Activated CD4-positive, alpha-beta memory T cell treated with anti-CD3 and anti-CD28 coated beads for 36 hours (primary cell): ENCODE measurements at places on chromosomes 13 and 19. TPM values are rescaled to one million over a fixed set of nuclear protein-coding genes. Genes with fewer than 3 reads are reported as not detected.
A peak's percentile ranks its signal among the peaks of the same experiment; 100 is the strongest.

TEX29 gene
- total RNA-seq: 0.43 TPM

DNA sequence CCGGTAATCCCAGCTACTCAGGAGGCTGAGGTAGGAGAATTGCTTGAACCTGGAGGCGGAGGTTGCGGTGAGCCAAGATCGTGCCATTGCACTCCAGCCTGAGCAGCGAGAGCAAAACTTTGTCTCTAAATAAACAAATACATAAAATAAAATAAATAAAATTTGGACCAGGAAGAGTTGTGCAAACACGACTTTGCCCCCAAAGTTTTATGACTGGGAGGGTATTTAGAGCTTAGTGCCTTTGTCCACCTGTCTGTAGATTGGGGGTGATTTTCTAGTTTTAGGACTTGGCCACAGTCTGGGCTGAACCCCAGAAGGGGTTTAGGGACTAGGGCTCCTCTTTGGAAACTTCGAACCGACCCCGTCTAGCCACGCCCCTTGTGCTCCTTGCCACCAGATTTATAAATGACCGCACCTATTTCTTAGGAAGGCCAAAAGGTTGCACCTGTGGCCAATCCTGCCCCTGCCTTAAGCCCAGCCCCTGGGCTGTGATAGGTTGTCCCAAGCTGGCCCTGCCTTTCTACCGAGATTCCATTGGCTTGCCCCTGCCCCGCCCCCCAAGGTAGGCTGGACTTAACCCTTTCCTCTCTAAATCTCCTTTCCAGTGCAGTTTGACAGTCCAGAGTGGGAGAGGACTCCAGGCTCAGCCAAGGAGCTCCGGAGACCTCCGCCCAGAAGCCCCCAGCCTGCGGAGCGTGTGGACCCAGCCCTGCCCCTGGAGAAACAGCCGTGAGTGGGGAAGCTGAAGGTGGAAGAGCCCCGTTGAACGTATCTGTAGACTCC lies 5.3 kb downstream of the SHD start:
- H3K4me3 ChIP-seq: no peak overlapping the region
- peaks cover 17% of the 10 kb centered on the region for H3K27me3 ChIP-seq
- H3K27ac ChIP-seq: no peak overlapping the region
- DNase-seq: no peak
- H3K4me1 ChIP-seq: peaks cover 3% of the 10 kb centered on the region

SLAIN1 gene
- total RNA-seq: 25.8 TPM

GRCh38 chr19:34224996-34225658 lies 29.2 kb upstream of the GARRE1 start:
- H3K27me3 ChIP-seq: no peaks in the 10 kb centered on the region
- peaks cover 73% of the 10 kb centered on the region for H3K36me3 ChIP-seq
- peaks cover 43% of the 10 kb centered on the region for H3K4me1 ChIP-seq
- H3K27ac ChIP-seq: peak overlapping the region; percentile 59
- no peak overlapping the region for H3K4me3 ChIP-seq

KRTDAP gene
- not detected for total RNA-seq

GRCh38 chr19:34120846-34121639 lies 51.3 kb upstream of the LSM14A start:
- no peaks in the 10 kb centered on the region for H3K36me3 ChIP-seq
- peak; percentile 73 for DNase-seq
- H3K4me1 ChIP-seq: peaks cover 13% of the 10 kb centered on the region
- no peak overlapping the region for H3K27ac ChIP-seq
- no peak overlapping the region for H3K4me3 ChIP-seq

- peaks cover 5% of the 10 kb centered on the region for H3K4me1 ChIP-seq
- no peak for DNase-seq
- no peaks in the 10 kb centered on the region for H3K36me3 ChIP-seq
- no peak overlapping the region for H3K4me3 ChIP-seq
- H3K27me3 ChIP-seq: no peaks in the 10 kb centered on the region
Observed at GRCh38 chr13:65264066-65264465, 1966.1 kb downstream of the PCDH9 start.

DNA sequence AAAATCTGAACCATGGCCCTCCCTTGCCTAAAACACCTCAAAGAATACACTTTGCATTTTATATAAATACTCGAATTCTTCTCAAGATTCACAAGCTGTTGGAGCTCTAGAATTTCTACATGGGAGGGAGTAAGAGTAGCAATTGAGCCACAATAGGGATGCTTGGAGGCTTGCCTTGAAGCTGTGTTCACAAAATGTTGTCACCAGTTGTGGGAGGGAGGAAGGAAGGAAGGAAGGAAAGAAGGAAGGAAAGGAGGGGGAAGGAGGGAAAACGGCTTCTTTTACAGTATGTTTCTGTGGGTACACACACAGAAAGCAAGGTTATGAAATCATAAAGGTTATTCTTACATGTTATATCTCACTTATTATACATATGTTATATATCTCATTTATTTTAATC lies 128.6 kb upstream of the PEG3 start:
- no peak overlapping the region for H3K27ac ChIP-seq
- peaks cover 5% of the 10 kb centered on the region for H3K36me3 ChIP-seq
- H3K4me1 ChIP-seq: no peaks in the 10 kb centered on the region
- H3K4me3 ChIP-seq: no peak overlapping the region

GRCh38 chr19:46601318-46602224 lies at the start of gene CALM3:
TSS of gene CALM3 (plus strand) at chr19:46601330. CDS start at chr19:46601435, 105 bp downstream.
- no peaks in the 10 kb centered on the region for H3K27me3 ChIP-seq
- peak within 1 kb of the TSS; percentile 100 for H3K27ac ChIP-seq
- DNase-seq: peak; percentile 39

GRCh38 chr19:50327461-50328223 lies 1.5 kb downstream of the KCNC3 start:
- DNase-seq: no peak
- H3K27me3 ChIP-seq: peaks cover 41% of the 10 kb centered on the region
- H3K27ac ChIP-seq: peak overlapping the region; percentile 16
- H3K4me3 ChIP-seq: peak overlapping the region; percentile 60

DNA sequence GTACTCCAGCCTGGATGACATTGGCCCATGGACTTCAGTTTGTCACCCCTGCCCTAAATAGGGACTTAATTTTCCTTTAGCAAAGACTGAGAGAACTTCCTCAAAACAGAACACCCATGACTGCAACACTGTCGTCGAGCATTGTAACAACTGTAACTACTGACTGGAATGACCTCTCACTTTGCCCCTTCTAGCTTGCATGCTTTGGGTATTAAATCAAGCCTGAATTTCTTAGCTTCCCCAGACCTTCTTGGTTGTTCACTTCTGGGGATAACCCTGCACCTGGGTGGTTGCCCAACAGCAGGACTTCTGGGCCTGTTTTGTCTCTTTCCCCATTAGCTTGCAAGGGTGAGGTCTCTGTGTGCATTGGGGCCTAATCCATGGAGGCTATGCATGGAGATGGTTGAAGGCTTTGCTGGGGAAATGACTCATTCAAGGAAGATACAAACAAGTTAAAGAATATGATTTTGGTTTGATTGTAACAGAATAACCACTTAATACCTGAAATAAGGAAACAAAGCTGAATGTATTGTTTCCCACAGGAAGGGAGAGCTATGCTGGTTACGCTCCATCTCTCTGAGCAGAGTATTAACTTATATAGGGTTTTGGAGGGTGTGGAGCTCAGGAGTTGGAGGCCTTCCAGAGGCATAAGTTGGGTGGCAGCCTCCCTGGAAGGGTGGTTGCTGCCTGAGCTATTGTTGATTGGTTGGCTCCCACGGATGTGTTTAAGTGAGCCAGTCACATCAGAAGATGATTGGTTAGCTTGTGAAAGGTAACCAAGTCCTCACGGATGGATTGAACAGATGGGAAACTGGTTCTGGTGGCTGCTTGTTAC lies 34.7 kb upstream of the UBAC2 start:
- DNase-seq: no peak
- no peak overlapping the region for H3K4me3 ChIP-seq
- H3K27ac ChIP-seq: no peak overlapping the region
- H3K4me1 ChIP-seq: no peaks in the 10 kb centered on the region

KLK10 gene
- total RNA-seq: not detected

DNA sequence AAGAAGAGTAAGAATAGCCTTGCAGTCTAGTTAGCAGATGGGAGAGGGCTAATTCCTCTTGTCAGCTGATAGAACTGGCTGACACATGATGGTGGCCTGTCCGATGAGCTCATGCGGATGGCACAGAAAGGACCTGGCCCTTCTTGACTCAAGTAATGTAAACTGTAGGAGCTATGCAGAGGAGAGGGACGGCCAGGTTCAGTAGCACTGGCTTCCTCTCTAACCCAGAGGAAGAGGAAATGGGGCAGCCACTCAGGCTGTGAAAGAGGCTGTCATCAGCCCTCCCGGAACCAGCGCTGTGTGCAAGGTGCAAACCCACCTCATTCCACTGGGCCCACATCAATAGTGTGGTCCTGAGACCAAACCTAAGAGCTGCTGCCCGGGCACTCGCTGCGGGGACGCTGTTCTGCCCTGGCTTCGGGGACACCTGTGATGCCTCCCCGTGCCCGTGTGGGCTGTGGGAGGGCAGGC lies 30.8 kb upstream of the USE1 start:
- H3K4me1 ChIP-seq: peaks cover 19% of the 10 kb centered on the region
- H3K4me3 ChIP-seq: peak overlapping the region; percentile 70
- H3K27ac ChIP-seq: peak overlapping the region; percentile 89
- H3K27me3 ChIP-seq: no peaks in the 10 kb centered on the region

- no peak overlapping the region for H3K27ac ChIP-seq
- DNase-seq: peak; percentile 45
- peaks cover 10% of the 10 kb centered on the region for H3K4me1 ChIP-seq
- H3K27me3 ChIP-seq: no peaks in the 10 kb centered on the region
- no peak overlapping the region for H3K4me3 ChIP-seq
Observed at GRCh38 chr19:2391118-2391725, 31.2 kb downstream of the TMPRSS9 start.

GRCh38 chr13:34343413-34343940 lies 525.5 kb downstream of the RFC3 start:
- no peaks in the 10 kb centered on the region for H3K36me3 ChIP-seq
- no peaks in the 10 kb centered on the region for H3K4me1 ChIP-seq
- no peak for DNase-seq

ICAM4 gene
- total RNA-seq: 0.59 TPM

GRCh38 chr19:55459551-55459949 lies 1.9 kb downstream of the ISOC2 start:
- DNase-seq: no peak
- peaks cover 21% of the 10 kb centered on the region for H3K4me1 ChIP-seq

SPRED3 gene
- 6.0 TPM for total RNA-seq

SYNGR4 gene
- not detected for total RNA-seq

- no peaks in the 10 kb centered on the region for H3K36me3 ChIP-seq
- H3K4me3 ChIP-seq: peak overlapping the region; percentile 76
- no peak overlapping the region for H3K27ac ChIP-seq
- DNase-seq: no peak
Observed at GRCh38 chr19:7831452-7831851, 1.4 kb downstream of the EVI5L start.

GRCh38 chr13:21055016-21055415 lies 6.4 kb downstream of the LATS2 start:
- H3K27me3 ChIP-seq: peaks cover 15% of the 10 kb centered on the region
- no peaks in the 10 kb centered on the region for H3K36me3 ChIP-seq
- no peak overlapping the region for H3K4me3 ChIP-seq
- no peak for DNase-seq
- peaks cover 4% of the 10 kb centered on the region for H3K4me1 ChIP-seq
- no peak overlapping the region for H3K27ac ChIP-seq

GRCh38 chr19:4597975-4598671 lies 38.6 kb upstream of the SEMA6B start:
- H3K4me3 ChIP-seq: no peak overlapping the region
- peaks cover 40% of the 10 kb centered on the region for H3K27me3 ChIP-seq
- no peaks in the 10 kb centered on the region for H3K36me3 ChIP-seq
- DNase-seq: peak; percentile 63
- H3K4me1 ChIP-seq: peaks cover 11% of the 10 kb centered on the region
- no peak overlapping the region for H3K27ac ChIP-seq

- no peak overlapping the region for H3K4me3 ChIP-seq
- H3K4me1 ChIP-seq: peaks cover 23% of the 10 kb centered on the region
- no peak overlapping the region for H3K27ac ChIP-seq
- no peaks in the 10 kb centered on the region for H3K27me3 ChIP-seq
- no peak for DNase-seq
Observed at GRCh38 chr13:75771818-75772217, 135.7 kb downstream of the LMO7 start.

- H3K27ac ChIP-seq: no peak overlapping the region
- no peak for DNase-seq
- no peaks in the 10 kb centered on the region for H3K36me3 ChIP-seq
- H3K27me3 ChIP-seq: peaks cover 12% of the 10 kb centered on the region
- peaks cover 2% of the 10 kb centered on the region for H3K4me1 ChIP-seq
Observed at GRCh38 chr19:31232871-31233270, 116.4 kb downstream of the TSHZ3 start.

FCGBP gene
- total RNA-seq: 3.6 TPM

DNA sequence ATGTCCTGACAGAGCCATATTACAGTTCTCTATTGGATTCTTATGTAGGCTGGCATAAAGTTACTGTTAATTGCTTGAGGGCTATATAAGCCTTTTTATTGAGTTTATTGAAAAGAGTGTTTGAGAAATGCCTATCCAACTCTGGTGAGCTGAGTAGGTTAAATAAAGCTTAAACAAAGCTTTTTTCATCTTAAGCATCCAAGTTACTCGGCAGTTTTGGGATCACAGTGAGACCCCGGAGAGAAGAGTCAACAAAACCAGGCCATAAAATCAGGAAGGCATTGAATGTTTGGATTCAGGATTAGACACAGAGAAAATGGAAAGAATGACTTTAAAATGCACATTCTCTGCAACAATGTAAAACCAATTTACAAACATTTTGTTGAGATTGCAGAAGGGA lies 588.5 kb downstream of the DACH1 start:
- DNase-seq: no peak
- H3K4me1 ChIP-seq: no peaks in the 10 kb centered on the region
- H3K27ac ChIP-seq: no peak overlapping the region
- peaks cover 1% of the 10 kb centered on the region for H3K27me3 ChIP-seq
- no peaks in the 10 kb centered on the region for H3K36me3 ChIP-seq

- H3K27ac ChIP-seq: no peak overlapping the region
- no peaks in the 10 kb centered on the region for H3K4me1 ChIP-seq
- no peak for DNase-seq
- H3K36me3 ChIP-seq: no peaks in the 10 kb centered on the region
- H3K4me3 ChIP-seq: no peak overlapping the region
- H3K27me3 ChIP-seq: peaks cover 13% of the 10 kb centered on the region
Observed at GRCh38 chr19:51025401-51025800, 1.0 kb downstream of the KLK11 start.

- no peak for DNase-seq
- H3K4me3 ChIP-seq: no peak overlapping the region
- H3K27me3 ChIP-seq: no peaks in the 10 kb centered on the region
- peaks cover 49% of the 10 kb centered on the region for H3K36me3 ChIP-seq
Observed at GRCh38 chr13:111252446-111253364, 67.7 kb upstream of the TEX29 start.

DNA sequence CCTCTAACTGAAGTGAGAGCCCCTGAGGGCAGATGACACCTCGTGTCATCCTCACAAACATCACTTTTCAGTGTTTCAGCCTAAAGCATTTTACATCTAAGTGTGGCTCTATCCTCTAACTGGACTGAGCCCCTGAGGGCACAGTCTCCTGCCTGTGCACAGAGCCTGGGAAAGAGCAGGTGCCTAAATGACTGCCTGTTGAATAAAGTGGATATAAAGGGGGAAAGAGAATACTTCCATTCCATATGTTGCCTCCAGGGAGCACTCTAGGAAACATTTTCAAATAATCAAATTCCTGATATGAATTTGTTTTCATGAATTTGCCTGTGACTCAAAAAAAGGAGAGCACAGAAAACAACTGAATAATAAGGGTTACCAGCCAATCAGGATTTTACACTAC lies 32.2 kb downstream of the CNMD start:
- H3K4me3 ChIP-seq: no peak overlapping the region
- DNase-seq: no peak
- no peaks in the 10 kb centered on the region for H3K36me3 ChIP-seq
